HS-27A (cell line): ENCODE measurements at places on chromosomes 4 and X.

- DNase-seq: no peak
Observed at GRCh38 chr4:94523033-94523580, 71.4 kb downstream of the PDLIM5 start.

GRCh38 chr4:184959786-184960185 lies 58.5 kb upstream of the HELT start:
- no peak for DNase-seq

- DNase-seq: no peak
Observed at GRCh38 chrX:63746278-63746677, 38.7 kb downstream of the ARHGEF9 start.

DNA sequence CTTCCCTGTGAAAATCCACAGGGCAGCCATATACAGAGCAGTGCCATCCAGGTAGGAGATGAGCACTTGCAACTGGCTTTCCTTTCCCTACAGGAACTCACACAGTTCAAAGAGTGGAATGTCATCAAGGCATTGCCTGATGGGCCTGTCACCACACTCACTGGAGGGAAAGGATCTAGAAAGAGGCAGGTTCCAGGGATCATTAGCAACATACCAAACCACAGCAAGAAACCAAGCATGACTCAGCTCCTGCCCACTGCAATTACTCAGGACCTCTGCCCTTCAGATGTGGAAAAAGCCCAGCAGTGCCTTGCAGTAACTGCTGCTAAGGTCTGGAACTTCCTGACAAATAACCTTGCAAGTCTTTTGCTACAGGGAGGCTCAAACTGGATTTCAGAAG lies 101.2 kb downstream of the ZNF674 start:
- peak; percentile 36 for DNase-seq

GRCh38 chr4:120481756-120482155 lies 415.1 kb upstream of the MAD2L1 start:
- no peak for DNase-seq

GRCh38 chr4:25563071-25563564 lies 92.5 kb upstream of the SLC34A2 start:
- DNase-seq: no peak

- DNase-seq: no peak
Observed at GRCh38 chr4:168710353-168710946, 213.6 kb downstream of the PALLD start.

- DNase-seq: no peak
Observed at GRCh38 chr4:36189511-36190226, 54.6 kb downstream of the ARAP2 start.

- no peak for DNase-seq
Observed at GRCh38 chr4:169611157-169611556, 1.2 kb downstream of the NEK1 start.

GRCh38 chr4:38310446-38311043 lies 350.3 kb downstream of the PTTG2 start:
- DNase-seq: no peak

GRCh38 chr4:33107814-33108213 lies 2387.6 kb downstream of the PCDH7 start:
- no peak for DNase-seq

GRCh38 chrX:96770315-96770714 lies 85.7 kb downstream of the DIAPH2 start:
- no peak for DNase-seq

- DNase-seq: peak; percentile 9
Observed at GRCh38 chr4:30962939-30963338, 242.8 kb downstream of the PCDH7 start.

DNA sequence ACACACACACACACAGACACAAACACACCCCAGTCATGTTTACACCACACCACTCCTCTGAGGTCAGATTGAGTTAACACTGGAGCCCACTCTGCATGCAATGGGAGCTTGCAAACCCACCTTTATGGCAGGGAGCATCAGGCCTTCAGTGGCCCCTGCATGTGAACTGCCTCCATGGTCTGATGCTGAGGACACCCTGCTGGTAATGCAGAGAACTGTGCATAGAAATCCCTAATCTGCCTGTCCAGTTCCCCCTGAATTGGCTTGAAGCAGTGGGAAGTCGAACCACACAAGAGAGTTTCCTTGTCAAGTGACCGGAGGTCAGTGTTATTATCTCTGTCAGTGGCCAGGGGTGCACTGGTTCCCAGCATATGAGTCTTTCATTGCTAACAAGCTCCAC lies 59.8 kb downstream of the ANOS1 start:
- DNase-seq: no peak

DNA sequence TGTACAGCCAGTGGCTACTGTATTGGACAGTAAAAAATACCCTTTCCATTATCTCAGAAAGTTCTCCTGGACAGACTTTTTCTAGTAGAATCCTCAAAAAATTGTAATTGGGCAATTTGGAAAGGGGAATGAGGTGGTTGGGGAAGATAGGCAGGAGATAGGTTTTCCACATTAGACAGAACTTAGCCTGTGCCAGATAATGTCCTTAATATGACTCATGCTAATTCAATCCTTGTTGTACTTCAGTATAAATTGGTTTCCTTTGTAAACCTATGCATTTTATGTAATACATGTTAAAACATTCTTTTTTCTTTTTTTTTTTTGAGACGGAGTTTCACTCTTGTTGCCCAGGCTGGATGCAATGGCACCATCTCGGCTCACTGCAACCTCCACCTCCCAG lies 8.9 kb downstream of the EIF4E start:
- no peak for DNase-seq

GRCh38 chrX:38870361-38870895 lies 69.2 kb downstream of the MID1IP1 start:
- no peak for DNase-seq

GRCh38 chrX:133191739-133192039 lies 26.5 kb downstream of the TFDP3 start:
- DNase-seq: no peak

- no peak for DNase-seq
Observed at GRCh38 chrX:45232139-45232538, 31.5 kb upstream of the DIPK2B start.

DNA sequence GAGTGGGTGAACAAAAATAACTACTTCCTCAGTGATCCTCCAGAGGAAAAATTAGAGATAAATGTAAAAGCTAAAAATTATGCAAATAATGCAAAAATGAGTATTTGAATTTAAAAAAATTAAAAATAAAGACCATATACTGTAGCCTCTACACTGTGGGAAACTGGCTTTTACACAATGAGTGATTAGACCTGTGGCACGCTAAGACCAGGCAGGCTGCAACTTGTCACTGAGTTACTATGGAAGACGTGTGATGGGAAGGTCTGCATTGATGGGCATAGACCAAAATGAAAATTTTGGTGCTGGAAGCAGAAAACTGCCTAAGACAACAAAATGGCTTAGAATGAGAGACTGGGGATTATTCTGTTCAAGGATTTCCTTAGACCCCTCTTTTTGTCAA lies 30.2 kb downstream of the BTC start:
- no peak for DNase-seq

GRCh38 chrX:131521824-131522223 lies 22.1 kb upstream of the OR13H1 start:
- no peak for DNase-seq

GRCh38 chrX:28278251-28278650 lies 297.0 kb upstream of the DCAF8L1 start:
- no peak for DNase-seq

GRCh38 chr4:148984951-148985350 lies 542.7 kb upstream of the NR3C2 start:
- DNase-seq: no peak

DNA sequence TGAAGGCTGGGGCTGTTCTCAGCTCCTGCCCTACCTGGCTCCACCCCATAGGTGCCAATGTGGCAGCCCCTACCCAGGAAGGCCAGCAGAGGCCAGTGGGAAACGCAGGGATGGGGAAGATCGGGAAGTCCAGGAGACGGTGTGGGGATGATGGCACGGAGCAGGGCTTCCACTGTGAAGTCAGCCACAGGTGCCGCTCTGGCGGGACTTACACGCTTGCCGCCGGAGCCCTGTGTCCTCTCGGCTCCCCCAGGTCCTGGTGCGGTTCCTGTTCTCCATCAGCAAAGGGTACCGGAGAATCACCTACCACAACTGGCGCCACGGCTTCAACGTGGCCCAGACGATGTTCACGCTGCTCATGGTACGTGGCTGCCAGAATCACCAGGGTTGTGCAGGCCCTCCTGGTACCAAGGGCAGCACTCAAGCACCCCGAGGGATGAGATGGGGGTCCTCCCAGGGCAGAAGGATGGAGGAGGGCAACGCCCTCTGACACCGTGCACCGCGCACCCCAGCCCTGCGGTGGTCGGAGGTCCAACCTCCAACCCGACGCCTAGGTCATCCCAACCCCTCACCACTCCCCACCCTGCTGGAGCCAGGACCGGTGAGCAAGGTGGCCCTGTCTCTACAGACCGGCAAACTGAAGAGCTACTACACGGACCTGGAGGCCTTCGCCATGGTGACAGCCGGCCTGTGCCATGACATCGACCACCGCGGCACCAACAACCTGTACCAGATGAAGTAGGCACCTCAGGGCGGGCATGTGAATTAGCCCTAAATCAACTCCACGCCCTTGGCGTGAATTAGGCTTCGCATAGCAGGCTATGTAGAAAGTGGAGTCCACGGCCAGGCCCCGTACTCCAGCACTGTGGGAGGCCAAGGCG lies 12.0 kb downstream of the ATP5ME start:
- DNase-seq: no peak

DNA sequence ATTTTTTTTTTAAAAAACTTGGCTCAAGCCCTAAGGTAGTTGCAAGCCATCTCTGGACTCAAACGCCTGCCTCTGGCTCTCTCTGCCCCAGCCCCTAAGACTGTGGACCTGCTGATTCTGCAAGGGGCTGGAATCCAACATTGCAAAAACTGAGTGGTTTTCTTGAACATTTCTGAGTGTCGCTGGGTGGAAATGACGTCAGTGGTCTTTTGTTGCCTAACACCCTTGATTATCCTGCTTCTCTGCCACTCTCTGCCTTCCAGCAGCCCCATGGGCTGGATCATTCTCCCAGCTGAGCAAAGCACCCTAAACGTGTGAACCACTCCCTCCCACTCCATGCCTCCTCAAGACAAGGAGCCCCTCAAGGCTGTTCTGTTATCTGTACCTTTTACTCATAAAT lies 16.6 kb downstream of the BST1 start:
- DNase-seq: no peak
